Hypothalamus (tissue), 51 donors: ENCODE measurements at places on chromosomes 5 and 9.

DNA sequence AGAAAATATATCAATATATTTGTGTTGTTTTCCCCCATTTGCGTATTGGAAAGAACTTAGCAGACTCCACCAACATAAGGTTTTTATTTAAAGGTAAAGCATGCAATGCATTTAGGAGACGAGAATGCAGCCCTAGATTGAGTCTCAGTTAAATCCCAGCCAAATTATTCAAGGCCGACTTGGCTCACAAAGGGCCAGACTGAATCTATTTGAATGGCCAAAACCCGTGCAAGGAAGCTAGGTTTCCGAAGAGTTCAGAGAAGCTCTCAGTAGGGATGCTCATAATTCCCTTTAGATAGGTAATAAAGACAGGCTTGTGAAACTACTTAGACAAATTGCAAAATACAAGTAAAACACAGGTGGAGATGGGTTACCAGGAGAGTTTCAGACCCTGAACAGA is 520.3 kb downstream of the CDH9 start:
- no peak for DNase-seq

- no peak for DNase-seq
Observed at GRCh38 chr5:144549580-144549979, 378.9 kb downstream of the KCTD16 start.

DNA sequence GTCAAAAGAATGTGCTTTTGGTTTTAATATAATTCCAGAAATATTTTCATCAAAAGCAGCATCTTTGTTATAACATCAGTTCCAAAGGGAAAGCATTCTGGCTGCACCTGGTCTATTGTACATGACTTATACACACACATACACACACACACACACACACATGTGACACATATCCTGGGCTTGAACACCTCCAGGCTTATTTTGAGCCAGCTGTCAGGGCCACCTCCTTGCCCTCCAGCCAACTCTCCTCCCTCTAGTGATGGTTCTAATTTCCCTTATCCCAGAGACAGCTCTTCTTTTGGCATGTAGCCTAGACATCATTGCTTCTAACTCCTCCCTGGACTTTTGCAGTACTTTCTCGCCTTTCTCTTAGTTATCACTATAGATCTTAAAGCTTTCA is 115.0 kb downstream of the PIK3R1 start:
- no peak for DNase-seq

- no peak for DNase-seq
Observed at GRCh38 chr5:86688406-86688805, 70.7 kb downstream of the COX7C start.

GRCh38 chr5:32501071-32502002 is 56.8 kb upstream of the ZFR start:
- DNase-seq, result no peak

- no peak for DNase-seq
Observed at GRCh38 chr9:88741335-88741734, 206.4 kb downstream of the NXNL2 start.

DNA sequence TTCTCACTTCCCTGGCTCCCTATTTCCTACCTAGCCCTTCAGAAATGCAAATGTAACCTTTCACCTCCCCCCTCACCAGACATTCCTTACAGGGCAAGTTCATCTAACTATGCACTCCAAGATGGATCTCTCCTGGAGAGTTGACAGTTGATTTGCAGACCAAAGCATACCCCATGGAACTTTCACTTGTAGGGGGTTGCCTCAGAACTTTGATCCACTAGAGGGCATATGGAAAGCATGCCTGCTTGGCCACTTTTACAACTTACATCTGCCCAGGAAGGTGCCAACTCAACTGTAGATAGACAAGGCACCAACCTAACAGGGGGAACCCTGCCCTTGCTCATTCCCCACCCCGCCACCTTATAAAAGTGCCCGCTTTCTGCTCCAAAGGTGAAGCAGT is 187.8 kb downstream of the NXNL2 start:
- no peak for DNase-seq

DNA sequence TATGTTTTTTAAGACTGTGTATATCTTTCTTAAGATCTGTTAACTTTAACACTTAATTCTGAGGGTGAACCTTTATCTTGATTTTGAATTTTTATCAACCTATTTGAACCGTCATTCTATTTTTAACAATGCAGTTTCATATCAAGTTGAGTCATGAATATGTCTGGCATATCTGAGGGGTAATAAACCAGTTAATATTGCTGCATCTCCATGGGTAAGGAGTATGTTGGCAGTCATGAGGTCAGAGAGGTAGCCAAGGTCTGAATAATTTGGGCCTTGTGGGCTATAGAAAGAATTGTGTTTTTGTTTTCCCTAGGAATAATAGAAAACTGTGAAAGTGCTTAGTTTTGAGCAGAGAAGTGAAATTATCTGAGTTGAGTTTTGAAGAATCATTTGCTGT is 419.0 kb downstream of the PLK2 start:
- DNase-seq, result no peak

- DNase-seq, result no peak
Observed at GRCh38 chr5:137084016-137084415, 415.1 kb downstream of the SPOCK1 start.

- DNase-seq, result no peak
Observed at GRCh38 chr5:5278201-5278814, 138.2 kb downstream of the ADAMTS16 start.

DNA sequence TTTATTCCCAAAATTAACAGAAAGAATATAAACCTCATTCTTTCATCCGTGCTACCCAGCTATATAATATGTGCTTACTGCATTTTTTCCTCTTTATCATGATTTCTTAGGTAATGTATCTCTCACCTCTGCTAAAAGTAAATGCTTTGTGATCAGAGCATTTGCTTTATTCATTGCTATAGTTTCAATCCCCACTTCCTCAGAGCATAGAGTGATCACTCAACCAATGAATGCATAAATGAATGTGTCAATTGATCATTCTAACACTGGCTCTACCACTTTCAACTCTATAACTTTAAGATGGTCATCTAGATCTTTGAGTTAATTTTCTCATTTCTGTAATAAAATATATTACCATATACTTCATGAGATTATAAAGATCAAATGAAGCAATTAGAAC is 719.2 kb downstream of the CETN3 start:
- DNase-seq, result no peak

- no peak for DNase-seq
Observed at GRCh38 chr5:43833961-43834360, 231.0 kb downstream of the NNT start.

- DNase-seq, result no peak
Observed at GRCh38 chr5:22728610-22729009, 124.5 kb downstream of the CDH12 start.

GRCh38 chr9:35179347-35180280 is 17.8 kb downstream of the UNC13B start:
- no peak for DNase-seq

- DNase-seq, result no peak
Observed at GRCh38 chr5:159784993-159785392, 131.3 kb upstream of the ADRA1B start.

GRCh38 chr5:116374434-116374852 is 200.2 kb downstream of the SEMA6A start:
- no peak for DNase-seq

DNA sequence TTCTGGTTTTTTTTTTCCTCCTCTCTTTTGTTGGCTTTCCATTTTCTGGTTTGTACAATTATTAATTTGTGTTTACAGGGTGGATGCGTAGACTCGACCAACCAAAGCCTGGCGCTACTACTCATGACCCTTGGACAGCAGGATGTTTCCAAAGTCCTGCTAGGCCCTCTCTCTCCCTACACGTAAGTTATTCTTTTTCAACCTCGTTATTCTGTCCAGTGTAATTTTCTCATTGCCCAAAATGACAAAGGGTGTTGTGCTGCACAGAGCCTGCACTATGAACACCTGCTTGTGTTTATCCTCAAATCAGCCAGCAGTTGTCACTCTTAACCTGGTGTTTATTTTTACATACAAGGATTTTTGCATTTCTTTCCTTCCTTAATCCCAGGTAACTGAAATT is 56.6 kb downstream of the RCL1 start:
- no peak for DNase-seq

GRCh38 chr9:14031810-14032209 is 282.1 kb downstream of the NFIB start:
- no peak for DNase-seq

DNA sequence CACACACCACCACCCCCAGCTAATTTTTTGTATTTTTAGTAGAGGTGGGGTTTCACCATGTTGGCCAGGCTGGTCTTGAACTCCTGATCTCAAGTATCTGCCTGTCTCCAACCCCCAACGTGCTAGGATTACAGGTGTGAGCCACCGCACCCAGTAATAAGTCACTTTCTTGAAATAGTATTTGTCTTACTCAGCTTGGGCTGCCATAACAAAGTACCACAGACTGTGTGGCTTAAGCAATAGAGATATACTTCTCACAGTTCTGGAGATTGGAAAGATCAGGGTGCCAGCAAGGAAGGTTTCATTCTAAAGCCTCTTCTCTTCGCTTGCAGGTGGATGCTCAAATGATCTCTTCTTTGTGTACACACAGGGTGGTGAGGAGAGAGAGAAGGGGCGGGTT is 99.8 kb downstream of the ARRDC3 start:
- no peak for DNase-seq

DNA sequence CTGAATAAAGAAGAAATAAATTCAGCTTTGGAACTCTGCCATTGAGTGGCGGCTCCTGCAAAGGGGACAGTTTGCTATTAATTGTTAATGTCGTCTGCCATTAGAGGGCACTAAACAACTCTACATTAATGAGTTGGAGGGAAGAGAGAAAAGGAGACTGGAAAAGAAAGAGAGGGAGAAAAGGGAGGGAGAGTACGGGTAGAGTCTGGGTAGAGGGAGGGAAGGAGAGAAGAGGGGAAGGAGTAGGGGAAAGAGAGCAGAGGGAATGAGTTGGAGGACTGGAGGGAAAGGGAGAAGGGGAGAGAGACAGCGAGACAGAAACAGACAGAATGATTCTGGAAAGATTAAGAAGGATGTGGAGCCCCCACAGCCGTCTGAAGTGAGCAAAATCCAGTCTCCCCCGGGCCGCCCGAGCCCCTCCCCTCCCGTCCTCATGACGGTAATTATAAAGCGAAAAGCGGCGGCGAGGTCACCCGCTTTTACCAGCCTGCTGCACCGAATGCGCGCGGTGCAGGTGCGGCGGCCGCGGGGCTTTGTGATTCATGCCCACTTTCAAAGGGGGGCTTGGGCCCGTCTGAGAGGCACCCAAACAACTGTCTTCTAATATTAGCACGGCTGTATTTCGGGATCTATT is 1.9 kb upstream of the FST start:
- no peak for DNase-seq

DNA sequence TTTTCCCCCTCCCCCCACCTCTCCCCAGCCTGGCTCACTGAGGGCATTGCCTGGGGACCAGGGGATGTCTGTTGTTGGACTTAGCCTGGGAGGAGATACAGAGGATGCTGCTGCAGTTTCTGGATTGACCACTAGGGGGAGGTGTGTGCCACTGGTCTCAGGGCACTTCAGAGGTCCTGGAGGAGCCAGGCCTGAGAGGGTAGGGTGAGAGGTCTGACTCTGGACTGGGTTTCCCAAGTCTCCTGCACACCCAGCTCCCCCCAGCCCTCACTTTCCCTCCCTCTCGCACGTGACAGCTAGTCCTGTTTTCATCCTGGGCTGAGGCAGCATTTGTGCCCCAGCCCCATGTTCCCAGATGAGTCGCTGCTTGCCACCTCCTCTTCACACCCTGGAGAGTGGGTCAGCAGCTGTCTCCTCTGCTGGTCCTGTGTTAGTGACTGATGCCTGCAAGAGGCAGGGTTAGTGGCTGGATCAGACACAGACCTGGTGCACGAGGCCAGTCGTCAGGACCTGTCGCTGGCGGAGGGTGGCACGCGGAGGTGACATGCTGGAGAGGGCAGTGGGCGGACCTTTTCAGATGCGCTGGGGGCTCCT is 4.4 kb downstream of the IL3 start:
- peak; percentile 55 for DNase-seq

DNA sequence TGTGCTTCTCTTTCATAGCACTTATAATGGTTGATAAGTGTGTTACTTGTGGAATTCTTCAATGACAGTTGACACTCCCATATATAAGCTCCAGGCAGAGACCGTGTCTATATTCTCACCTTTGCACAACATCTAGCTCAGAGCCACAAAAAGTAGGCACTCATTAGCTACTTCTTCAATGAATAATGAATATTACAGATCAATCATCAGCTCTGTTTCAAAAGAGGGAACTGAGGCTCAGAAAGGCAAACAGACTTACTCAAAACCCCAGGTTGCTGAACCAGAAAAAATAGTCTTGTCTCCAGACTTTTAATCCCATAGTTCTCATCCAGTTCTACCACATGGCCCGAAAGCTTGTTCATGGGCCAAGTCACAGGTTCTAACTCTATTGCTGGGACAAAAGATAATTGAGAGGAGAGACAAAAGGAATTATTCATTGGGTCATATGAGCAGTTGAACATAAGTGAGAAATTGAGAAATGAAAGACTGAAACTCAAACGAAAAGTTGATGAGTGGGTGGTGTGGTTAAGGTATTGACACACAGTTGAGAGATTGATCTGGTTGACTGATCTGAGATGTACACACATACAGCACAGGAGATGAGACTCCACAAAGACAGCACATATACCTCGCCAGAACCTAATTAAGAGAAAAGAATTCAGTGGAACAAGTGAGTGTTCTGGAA is 381.6 kb downstream of the EFNA5 start:
- no peak for DNase-seq

GRCh38 chr9:35732800-35733541 is 505 bp downstream of the CREB3 start:
- DNase-seq, result no peak

- no peak for DNase-seq
Observed at GRCh38 chr5:148735301-148735835, 81.0 kb upstream of the HTR4 start.

GRCh38 chr9:87097238-87097637 is 149.9 kb upstream of the GAS1 start:
- DNase-seq, result no peak

DNA sequence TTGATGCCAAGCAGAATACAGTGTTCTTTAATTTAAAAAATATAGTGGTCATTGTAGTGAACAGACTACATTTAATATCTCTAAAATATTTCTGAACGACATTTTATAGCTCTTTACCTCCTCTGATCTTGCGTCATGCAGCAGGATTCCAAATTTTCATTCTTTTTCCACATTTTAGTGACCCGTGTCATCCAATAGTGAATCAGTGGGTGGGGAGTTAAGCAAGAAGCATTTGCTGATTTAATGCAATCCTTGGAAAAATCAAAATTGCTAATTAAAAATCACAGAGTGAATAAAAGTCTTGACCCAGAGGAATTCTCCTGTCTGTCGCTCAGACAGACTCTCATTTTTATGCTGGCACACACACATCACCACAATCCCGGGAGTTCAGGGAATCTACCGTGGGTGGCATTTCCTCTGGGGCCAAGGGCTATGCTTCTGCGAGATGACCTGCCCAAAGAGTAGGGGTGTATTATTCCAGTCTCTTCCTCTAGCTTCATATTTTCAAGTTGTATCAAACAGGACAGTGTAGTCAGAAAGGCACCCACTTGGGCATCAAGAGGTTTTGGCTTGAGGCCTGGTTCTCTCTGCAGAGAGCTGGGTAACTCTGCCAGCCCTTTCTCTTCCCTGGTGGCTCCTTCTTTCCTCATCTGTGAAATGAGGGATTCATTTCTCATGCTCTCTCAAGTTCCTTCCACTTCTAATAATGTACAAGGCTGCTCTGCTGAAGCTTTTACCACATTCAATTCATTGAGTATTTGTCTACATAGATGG is 24.8 kb upstream of the OTP start:
- DNase-seq, result no peak
